ENCODE measurements at places on chromosomes 12 and 14.

DNA sequence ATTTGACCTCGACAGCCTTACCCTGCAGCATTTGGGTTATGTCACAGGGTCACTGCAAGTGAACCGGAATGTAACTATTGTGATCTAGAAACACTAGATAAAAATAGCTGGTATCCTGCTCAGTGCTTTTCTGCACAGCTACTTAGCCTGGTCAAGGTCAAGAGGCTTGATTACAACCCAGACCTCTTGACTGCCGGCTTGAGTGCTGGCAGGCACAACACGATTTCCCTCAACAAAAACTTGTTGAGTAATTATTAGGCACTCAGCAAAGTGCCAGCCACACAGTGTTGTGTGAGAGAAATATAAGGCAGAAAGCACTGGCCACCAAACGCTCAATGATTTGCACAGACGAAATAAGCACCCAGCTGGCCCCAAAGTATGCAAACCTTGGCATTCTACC is 156.7 kb downstream of the NUAK1 start:
- DNase-seq = no peak

DNA sequence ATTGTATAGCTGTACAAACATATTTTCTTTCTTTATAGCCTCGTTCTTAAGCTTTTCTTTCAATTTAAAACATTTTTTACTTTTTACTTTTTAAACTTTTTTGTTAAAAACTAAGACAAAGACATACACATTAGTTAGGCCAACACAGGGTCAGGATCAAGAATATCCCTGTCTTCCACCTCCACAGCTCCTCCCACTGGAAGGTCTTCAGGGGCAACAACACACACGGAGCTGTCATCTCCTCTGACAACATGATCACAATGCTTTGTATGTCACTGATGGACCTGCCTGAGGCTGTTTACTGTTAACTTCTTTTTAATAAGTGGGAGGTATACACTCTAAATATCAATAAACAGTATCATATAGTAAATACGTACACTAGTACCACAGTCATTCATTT is 191.3 kb downstream of the SYT10 start:
- no peak for DNase-seq

- no peak for DNase-seq
These were observed 361.9 kb upstream of the FAR2 start for GRCh38 chr12:28787151-28787550.

DNA sequence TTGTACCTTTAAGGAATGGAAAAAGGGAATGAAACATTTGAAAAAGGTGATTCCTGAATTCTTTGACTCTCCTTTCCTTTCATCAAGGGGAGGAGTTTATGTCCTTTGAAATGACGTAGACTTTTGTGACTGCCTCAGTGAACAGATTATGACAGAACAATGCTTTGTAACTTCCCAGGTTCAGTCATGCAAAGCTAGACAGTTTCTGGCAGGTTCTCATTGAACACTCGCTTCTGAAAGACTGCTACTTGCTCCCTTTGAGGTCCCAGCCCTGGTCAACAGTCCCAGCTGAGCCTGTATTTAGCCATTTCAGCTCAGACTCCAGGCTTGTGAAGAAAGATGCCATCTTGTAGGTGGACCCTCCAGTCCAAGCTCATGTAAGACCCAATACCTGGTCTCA is 1178.9 kb downstream of the BCL11B start:
- DNase-seq = no peak

DNA sequence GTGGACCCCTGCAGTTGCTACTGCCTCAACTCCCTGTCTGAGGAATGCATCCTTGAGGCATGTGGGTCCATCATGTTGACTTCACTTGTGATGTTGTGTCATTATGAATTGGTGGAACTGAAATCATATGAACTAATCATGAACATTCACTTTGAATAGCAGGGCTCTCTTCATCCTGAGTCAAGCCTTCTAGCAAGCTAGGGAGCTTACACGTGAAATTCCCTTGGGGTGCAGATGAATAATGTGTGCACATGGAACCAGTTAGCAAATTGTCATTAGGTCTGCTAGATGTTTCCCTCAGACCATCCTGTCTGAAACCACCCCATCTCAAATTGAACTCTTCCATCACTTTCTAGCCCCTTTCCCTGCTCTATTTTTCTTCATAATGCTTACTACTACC is 3.6 kb downstream of the COQ6 start:
- DNase-seq = no peak

GRCh38 chr12:112788205-112788604 is 3.3 kb upstream of the RPH3A start:
- DNase-seq = no peak

GRCh38 chr12:94172031-94172430 is 23.7 kb downstream of the PLXNC1 start:
- peak; percentile 40 for DNase-seq

All from activated CD4-positive, alpha-beta T cell treated with anti-CD3 and anti-CD28 coated beads, Interleukin-2, amount 50 U/mL, for 24 hours (primary cell).